Testis (tissue), 5 donors: ENCODE measurements at places on chromosomes 12 and 14. TPM values are rescaled to one million over a fixed set of nuclear protein-coding genes. Genes with fewer than 3 reads are reported as not detected.
A peak's percentile ranks its signal among the peaks of the same experiment; 100 is the strongest.

- DNase-seq: peak; percentile 42
Measured at GRCh38 chr14:99475179-99475578, 5.5 kb downstream of the SETD3 start.

GRCh38 chr14:68945585-68946488 is 33.3 kb downstream of the ACTN1 start:
- no peak for DNase-seq

DNA sequence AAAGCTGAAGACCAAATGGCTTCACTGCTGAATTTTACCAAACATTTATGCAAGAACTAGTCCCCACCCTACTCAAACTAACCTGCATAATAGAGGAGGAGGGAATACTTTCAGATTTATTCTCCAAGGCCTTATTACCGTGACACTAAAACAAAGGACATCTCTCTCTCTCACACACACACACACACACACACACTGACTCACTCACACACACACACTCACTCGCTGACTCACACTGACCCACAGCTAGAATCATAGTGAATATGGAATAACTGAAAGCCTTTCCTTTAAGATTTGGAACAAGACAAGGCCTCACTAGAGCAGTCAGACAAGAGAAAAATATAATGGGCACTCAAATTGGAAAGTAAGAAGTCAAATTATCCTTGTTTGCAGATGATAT is 1014.1 kb downstream of the TMTC2 start:
- no peak for DNase-seq

- DNase-seq: no peak
Measured at GRCh38 chr12:32398816-32399369, 465 bp upstream of the FGD4 start.

GRCh38 chr12:124695861-124696260 is 128.4 kb upstream of the NCOR2 start:
- no peak for DNase-seq

DNA sequence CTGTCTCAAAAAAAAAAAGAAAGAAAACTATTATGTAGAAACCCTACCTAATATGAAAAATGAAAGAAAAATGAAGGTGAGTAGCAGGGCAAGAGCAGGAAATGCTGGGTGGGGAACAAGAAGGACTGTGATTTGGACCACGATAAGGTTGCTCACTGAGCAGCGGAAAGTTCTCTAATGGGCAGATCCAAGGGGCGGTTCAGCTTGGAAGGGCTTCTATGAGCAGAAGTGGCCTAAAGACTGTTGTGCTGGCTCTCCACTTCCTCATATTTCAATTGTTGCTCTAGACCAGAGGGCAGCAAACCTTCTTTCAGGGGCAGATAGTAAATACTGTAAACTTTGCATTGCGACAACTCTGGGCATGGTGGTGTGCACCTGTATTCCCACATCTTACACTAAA is 16.3 kb upstream of the NFYB start:
- no peak for DNase-seq

- no peak for DNase-seq
Measured at GRCh38 chr12:109109746-109110350, 6.5 kb upstream of the ACACB start.

- no peak for DNase-seq
Measured at GRCh38 chr14:51630987-51631386, 20.7 kb upstream of the FRMD6 start.

DNA sequence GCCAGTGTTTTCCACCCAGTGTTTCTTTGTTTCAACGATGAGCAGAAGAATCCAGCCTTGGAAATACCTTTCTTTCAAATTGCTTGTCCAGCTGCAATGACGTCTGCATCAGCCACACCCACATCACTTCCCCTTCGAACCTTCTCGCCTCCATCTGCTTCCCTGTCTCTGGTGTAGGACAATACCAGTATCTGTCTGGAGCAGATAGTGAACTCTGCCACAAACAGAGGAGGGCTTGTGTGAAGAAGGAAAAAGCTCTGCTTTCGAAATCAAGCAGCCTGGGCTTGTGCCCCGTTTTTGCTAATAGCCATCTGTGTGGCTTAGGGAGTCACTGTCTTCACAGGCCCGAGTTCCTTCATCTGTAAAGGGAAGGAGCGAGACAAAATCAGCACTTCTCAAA is 415.4 kb downstream of the ZFP36L1 start:
- peak; percentile 78 for DNase-seq

DNA sequence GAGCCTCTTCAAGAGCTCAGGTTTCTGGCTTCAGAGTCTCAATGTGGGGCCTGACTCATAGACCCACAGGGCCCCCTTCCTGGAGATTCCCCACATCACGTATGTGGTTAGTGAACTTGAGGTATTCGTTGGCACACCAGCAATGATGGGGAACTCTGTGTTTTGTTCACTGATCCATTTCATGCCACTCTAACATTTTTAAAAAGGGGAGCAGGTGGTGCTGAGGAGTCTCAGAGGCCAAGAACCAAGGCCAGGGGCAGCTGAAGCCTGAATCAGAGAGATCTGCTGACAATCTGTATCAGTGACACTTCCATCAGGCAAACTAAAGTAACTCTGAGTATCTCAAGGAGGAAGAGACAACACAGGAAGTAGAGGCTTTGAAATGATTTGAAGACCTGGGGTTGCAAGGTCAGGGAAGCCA is 323.4 kb downstream of the VRK1 start:
- DNase-seq: no peak

- no peak for DNase-seq
Measured at GRCh38 chr14:24071836-24072430, 571 bp downstream of the CPNE6 start.

DNA sequence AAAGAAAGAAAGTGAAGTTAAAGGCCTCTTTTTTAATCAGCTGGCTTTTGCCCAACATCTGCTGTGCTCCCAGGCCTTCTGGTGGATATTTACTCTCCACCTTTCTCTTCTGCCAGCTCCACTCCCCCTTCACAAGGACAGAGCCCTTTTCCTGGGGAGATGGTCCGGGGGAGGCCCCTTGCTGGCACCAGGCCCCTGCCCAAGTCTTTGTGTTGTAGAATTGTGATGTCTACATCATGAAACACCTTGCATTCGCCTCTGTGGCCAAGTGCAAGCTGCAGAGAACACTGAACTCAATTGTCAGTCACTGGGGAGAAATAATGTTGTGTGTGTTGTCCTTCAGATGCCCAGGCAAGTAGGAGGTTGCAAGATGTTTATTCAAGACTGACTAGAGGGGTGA is 150.3 kb downstream of the DPF3 start:
- DNase-seq: peak; percentile 70

GRCh38 chr14:24839617-24840203 is 205.7 kb upstream of the GZMB start:
- no peak for DNase-seq

GRCh38 chr12:54442961-54443360 is 23.9 kb upstream of the ITGA5 start:
- DNase-seq: no peak

GRCh38 chr14:101622251-101623076 is 61.2 kb downstream of the DIO3 start:
- DNase-seq: no peak

GRCh38 chr12:47591361-47591791 is 114.5 kb downstream of the RPAP3 start:
- DNase-seq: peak; percentile 34

Gene LGR5
- polyA plus RNA-seq: 0.25 TPM

Gene KCNA5
- polyA plus RNA-seq: 0.94 TPM

Gene SERPINA6
- 1.8 TPM for polyA plus RNA-seq

Gene HSPA2
- 389 TPM for polyA plus RNA-seq

Gene ZC3H10
- polyA plus RNA-seq: 12.4 TPM

Gene OTOGL
- polyA plus RNA-seq: 0.88 TPM
